ENCODE measurements at places on chromosomes 2 and 18.

DNA sequence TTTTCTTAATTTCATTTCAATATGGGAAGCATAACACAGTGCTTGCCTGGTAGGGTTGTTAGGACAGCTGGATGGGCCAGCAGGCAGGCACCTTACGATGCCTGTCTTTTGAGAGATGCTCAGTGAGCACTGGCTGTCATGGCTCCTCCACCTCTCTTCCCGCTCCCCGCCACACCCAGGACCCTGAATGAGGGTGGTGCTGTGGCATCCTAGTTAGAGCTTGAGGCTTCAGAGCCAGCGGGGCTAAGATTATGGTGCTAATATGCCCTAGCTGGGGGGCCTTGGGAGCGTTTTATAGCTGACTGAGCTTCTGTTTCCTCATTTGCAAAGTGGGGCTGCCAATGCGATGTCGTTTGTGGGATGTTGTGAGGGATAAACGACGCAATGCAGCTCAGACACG lies 37.7 kb downstream of the ASB1 start:
- no peak for DNase-seq

GRCh38 chr18:54030434-54030833 lies 194.0 kb downstream of the MBD2 start:
- no peak for DNase-seq

GRCh38 chr2:238847841-238848690 lies at the start of gene TWIST2:
TSS of gene TWIST2 (plus strand) at chr2:238848085. CDS start at chr2:238848216, 131 bp downstream.
- peak; percentile 22 for DNase-seq

- no peak for DNase-seq
These were observed 633.5 kb downstream of the LRP1B start for GRCh38 chr2:141497272-141497671.

DNA sequence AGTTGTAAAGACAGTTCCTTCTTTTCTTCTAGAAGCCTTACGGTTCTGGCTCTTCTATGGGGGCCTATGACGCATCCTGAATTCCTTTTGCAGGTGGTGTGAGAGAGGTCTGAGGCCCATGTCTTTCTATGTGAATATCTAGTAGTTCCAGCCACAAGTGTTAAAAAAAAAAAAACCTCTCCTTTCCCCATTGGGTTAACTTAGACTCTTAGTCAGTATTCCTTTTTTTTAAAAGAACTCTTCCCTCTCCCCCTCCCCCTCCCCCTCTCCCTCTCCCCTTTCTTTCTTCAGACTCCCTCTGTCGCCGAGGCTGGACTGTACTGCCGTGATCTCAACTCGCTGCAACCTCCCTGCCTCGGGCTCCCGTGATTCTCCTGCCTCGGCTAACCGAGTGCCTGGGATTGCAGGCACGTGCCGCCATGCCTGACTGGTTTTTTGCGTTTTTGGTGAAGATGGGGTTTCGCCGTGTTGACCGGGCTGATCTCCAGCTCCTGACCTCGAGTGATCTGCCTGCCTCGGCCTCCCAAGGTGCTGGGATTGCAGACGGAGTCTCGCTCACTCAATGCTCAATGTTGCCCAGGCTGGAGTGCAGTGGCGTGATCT lies 11.4 kb upstream of the CIDEA start:
- no peak for DNase-seq

- no peak for DNase-seq
These were observed 93.7 kb upstream of the SH3BP4 start for GRCh38 chr2:234858145-234858544.

DNA sequence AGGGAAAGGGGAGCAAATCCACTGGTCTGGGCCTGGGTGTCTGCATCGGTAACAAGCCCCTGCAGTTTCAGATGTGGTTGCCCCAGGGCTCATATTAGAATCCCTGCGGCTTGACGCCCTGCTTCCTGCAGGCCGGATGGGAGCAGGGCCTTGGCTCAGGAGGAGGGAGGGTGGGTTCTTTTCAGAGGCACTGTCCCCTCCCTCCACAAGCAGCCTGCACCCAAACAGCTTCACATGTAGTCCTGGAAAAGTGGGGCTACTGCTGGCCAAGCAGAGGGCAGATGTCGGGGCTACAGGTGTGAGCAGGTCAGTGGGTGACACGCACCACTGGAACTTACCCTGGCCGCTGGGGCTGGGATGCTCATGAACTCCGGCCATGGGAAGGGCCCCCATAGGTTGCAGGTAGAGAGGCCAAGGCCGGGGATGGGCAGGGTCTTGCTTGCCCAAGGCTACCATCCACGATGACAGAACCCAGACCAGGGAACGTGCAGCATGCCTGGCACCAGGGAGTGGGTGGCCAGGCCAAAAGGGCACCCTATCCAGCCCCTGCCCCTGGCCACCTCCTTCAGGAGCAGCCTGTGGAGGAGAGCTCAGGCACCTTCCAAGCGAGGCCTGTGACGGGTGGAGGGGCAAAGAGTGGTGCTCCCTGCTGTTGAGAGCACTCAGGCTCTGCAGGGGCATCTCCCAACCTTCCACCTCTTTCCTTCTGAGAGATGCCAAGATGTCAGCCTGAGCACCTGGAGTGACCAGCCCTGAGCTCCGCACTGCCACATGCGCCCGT lies 16.8 kb downstream of the ARID5A start:
- DNase-seq = no peak

- no peak for DNase-seq
These were observed 170.6 kb upstream of the FIGN start for GRCh38 chr2:163906410-163906809.

DNA sequence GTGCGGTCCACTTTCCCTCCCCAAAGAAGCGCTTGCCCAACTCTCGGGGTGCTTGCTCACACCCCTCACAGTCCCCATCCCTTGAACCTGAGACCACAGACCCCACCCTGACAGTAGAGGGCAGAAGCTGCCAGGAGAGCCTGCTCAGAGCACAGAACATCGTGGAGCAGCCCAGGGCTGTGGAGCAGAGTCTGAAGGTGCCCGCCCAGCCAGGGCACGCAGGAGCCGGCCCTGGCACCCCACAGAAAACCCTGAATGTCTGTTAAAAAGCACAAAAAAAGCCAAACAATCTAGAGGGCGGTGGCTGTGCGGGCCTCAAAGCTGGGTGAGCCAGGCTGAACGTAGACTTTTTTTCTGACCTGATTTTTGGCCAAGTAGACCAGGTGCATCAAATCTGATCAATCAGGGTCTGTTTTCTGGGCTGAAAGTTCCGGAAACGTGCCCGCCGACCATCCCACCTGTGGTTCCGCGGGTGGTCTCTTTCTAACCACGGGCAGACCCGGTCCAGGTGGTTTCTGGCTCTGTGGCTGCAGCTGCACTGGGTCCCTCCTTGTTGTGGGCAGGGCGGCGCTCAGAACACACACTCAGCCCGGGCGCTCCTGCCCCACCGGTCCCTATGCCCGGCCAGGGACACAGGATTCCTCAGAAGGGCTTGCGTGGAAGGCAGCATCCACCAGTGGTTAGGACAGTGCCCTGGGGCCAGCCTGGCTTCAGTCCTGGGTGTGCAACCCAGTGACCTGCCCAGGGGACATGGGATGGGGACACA lies 66.3 kb downstream of the SLC66A2 start:
- no peak for DNase-seq

- no peak for DNase-seq
These were observed 3.3 kb downstream of the SP110 start for GRCh38 chr2:230216489-230216888.

DNA sequence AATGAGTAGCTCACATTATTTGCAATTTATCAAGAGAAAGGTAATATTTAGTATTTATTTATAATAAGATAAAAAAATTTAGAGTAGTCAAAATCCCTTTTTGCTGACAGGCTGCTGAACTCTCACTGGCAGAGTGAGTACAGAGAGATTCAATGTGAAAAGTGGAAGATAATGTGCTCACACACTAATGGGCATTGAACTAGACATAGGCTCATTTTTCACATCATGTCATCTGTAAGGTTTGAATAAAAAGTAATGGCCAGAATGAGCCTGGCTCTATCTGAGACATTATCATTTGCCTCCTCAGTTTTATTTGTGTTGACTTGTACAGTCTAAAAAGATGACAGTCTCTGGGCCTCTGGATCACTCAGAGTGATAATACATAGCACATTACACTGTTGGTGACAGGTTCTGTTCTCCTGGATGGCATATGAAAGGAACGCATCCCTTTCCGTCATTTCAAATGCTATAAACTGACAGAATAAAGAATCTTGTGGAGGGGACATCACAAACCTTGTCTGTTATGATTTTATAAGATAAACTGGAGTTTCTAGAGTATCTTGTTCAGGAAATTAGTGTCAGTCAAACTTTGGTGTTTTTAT lies 812.9 kb downstream of the NR4A2 start:
- no peak for DNase-seq

DNA sequence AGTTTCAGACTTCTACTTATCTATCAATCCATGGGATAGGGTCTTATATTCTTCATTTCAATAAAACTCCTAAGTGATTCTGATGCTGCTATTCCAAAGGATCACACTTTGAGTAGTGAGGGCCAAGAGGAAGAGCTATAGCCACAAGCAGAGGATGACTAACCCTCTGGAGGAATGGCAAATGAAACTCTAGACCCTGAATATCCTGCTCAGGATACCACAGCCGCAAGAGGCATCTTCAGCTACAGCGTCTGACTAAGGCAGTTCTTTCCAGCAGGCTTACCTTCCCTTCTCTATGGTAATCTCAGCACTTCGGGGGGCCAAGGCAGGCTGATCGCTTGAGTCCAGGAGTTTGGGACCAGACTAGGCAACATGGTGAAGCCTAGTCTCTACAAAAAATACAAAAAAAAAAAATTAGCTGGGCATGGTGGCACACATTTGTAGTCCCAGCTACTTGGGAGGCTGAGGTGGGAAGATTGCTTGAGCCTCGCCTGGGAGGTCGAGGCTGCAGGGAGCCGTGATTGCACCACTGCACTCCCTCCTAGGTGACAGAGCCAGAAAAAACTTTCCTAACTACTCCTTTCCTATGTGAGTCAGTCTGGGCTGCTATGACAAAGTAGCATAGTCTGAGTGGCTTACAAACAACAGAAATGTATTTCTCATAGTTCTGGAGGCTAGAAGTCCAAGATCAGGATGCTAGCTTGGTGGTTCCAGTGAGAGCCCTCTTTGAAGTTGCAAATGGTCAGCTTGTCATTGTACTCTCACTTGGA lies 371.9 kb downstream of the IRS1 start:
- no peak for DNase-seq

- DNase-seq = no peak
These were observed 41.6 kb upstream of the NT5C1B start for GRCh38 chr2:18630941-18631340.

DNA sequence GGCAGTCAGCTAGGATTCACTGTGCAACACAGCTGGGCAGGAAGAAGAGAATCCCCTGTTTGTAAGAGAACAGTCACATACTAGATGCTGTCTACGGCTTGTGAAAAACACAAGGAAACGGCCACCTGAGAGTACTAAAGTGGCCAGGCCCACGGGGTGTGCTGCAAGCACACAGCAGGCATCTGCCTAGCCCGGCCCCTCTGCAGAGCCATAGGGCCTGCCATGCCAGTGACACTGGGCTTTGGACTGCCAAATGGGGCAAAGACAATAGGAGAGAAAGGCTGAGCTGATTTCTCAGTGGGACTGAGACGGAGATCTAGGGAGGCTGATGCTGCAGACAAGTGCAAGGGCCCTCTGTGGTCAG lies 10.3 kb downstream of the TUBB6 start:
- DNase-seq = no peak

DNA sequence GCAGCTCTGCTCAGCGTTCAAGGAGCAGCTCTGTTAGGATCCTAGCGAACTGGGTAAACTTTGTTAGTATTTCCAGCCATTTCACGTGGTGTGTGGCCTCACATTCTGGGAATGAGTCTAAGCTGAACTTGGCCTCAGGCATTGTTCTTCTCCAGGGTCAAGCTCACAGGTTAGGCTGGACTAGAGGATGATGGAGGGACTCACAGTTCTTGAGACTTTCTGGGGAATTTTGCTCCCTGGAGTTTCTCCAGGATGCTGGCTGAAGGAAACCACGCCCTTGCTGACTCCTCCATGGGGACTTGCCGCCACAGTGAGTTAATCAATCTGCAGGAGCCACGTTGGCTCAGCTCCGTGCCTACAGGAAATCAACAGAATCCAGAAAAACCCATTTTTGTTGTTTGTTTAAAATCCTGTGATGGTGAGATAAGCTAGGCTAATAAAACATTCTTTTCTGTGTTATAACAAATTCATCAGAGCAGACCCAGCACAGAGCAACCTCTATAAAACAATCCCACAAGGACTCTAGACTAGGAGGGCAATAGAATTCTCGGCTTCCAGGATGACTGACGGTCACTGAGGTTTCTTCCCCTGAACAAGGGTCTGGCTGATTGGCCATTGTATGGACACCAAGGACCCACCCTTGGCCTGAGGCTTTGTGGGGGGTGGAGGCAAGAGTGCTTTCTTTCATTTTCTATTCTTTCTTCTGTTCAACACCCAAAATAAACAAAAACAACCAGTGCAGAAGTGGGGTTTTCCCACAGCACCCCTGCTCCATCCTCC lies 12.6 kb downstream of the CNDP1 start:
- no peak for DNase-seq

DNA sequence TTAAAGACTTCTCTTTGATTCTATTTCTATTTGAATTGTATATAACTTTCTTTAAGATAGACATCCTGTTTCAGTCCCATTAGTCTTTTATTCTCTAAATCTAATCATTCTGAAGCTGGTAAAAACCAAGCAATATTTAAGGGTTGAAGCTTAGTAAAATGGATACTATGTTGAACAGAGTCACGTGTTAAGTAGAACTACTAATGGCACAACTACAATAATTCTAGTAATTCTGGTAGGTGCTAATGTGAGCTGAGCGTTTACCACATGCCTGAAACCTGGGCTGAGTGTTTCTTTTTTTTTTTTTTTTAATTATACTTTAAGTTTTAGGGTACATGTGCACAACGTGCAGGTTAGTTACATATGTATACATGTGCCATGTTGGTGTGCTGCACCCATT lies 8.9 kb upstream of the AFF3 start:
- DNase-seq = no peak

- peak; percentile 52 for DNase-seq
These were observed 16.0 kb downstream of the TMEM177 start for GRCh38 chr2:119694845-119695521.

- no peak for DNase-seq
These were observed 394.5 kb upstream of the CHAC2 start for GRCh38 chr2:53373126-53373525.

- DNase-seq = no peak
These were observed 303.5 kb upstream of the CELF4 start for GRCh38 chr18:37869051-37869450.

Measured in NCI-H1417 (cell line).